ENCODE measurements at places on chromosomes 3 and 15. TPM values are rescaled to one million over a fixed set of nuclear protein-coding genes. Genes with fewer than 3 reads are reported as not detected.

DNA sequence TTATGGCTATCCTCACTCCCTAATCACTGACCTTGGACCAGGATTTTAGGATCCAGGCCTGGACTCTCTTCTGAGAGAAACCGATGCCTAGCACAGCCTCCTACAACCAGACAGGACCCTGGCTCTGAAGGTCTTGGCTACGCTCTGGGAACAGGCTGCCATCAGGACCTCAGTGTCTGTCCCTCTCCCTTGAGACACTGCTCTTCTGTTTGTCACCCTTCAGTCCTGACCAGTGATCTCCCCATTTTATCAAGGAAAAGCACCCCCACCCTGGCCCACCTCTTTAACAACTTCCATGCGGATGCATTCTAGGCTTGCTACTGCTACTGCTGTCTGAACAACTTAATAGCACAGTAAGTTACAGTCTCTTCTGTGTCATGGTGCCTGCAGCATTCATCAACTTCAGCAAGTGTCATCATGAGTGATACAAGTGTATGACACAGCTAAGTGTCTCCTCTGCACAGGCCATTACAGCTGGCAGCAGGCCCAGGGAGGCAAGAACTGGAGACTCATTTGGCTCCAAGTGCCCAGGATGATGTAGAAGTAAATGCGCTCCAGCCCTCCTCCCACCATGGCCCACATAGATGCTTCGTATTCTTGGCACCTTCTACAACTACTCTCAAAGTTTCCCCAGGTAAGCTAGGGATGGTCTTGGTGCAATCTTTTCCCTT lies 302.4 kb downstream of the EPHB1 start:
- DNase-seq, result no peak

DPPA2 gene
- not detected for total RNA-seq

DNA sequence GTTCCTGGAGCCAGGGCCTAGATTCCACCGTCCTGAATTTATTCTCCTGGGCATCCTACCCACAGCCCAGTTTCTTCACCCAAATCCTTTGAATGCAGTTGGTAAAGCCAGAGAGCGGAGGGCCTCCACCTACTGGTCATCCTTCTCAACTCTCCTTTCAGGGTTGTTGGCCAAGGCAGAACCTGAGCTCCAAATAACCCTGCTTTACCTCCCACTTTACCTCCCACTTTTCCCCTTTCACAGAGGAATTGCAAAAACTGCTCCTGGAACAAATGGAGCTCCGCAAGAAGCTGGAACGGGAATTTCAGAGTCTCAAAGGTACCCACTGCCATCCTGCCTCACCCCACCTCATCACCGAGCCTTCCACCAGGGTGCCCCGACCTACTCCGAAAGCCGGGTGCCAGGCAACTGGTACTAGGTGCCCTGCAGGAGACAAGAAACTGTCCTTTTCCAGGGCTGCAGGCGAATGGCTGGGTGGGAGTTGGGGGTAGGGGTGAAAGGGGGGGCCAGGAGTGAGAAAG lies 6.8 kb downstream of the SKOR1 start:
- DNase-seq, result no peak

DNA sequence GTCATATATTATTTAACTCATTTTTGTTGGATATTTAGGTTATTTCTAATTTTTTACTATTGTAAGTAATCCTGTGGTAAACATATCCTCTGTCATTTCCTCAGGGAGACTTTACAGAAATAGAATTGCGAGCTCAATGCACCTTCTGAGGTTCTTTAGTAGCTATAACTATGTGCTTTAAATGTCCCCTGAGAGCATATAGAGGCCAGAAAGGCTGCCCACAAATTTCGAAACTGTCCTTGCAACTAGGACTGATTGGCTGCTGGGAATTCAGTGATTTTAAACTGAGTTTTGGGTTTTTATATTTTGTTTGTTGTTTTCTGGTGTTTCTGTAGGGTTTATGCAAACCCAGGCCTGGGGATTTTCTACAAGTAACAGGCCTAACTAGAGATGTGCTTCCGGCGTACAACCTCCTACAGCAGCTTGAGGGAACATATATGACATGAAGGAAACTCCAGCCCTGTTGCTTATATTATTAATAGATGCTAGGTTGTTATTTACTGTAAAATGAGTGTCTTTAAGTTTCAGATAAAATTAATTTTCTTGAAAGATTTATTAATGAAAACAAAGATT lies 29.1 kb upstream of the P4HTM start:
- DNase-seq, result no peak

SAMMSON gene
- 0.41 TPM for total RNA-seq

DNA sequence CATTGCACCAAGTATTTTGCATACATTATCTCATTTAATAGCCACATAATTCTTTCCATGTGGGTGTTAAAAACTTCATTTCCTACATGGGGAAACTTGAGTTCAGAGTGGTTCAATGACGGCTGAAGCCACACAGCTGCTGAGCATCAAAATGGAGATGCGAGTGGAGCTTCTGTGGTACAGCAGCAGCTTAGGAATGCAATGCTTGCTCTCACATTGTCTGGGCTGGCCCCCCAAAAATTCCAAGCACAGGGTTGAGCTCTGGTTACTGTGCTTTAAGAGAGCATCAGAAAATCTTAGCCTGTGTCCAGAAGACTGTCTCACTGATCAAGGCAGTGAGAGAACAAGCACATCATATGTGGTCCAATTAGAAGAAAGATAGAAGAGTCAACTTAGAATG lies 57.4 kb upstream of the GADL1 start:
- DNase-seq, result no peak

- no peak for DNase-seq
Measured at GRCh38 chr3:95302044-95302443, 1239.2 kb downstream of the NSUN3 start.
